ENCODE measurements at places on chromosomes 12 and 14. TPM values are rescaled to one million over a fixed set of nuclear protein-coding genes. Genes with fewer than 3 reads are reported as not detected.

CALCOCO1 gene
- 52.0 TPM for polyA plus RNA-seq

TMEM132D gene
- polyA plus RNA-seq, result not detected

R3HDM2 gene
- 19.2 TPM for polyA plus RNA-seq

JPH4 gene
- polyA plus RNA-seq, result 0.15 TPM

ZDHHC22 gene
- polyA plus RNA-seq, result not detected

RAB15 gene
- 0.58 TPM for polyA plus RNA-seq

TUBA1C gene
- polyA plus RNA-seq, result 41.4 TPM

FAM186B gene
- 0.16 TPM for polyA plus RNA-seq

KCNH3 gene
- 0.15 TPM for polyA plus RNA-seq

CCDC184 gene
- 0.31 TPM for polyA plus RNA-seq

FRMD6 gene
- not detected for polyA plus RNA-seq

SDS gene
- polyA plus RNA-seq, result not detected

DCN gene
- polyA plus RNA-seq, result not detected

SERPINA1 gene
- 1.4 TPM for polyA plus RNA-seq

MGST1 gene
- not detected for polyA plus RNA-seq

ADAM21 gene
- polyA plus RNA-seq, result 0.18 TPM

ACOT2 gene
- polyA plus RNA-seq, result 25.0 TPM

SLC25A47 gene
- polyA plus RNA-seq, result not detected

All from IgD-negative memory B cell (primary cell).